ENCODE measurements at places on chromosomes 7 and 10.

- no peak for DNase-seq
These were observed 28.3 kb upstream of the SVOPL start for GRCh38 chr7:138729444-138729843.

DNA sequence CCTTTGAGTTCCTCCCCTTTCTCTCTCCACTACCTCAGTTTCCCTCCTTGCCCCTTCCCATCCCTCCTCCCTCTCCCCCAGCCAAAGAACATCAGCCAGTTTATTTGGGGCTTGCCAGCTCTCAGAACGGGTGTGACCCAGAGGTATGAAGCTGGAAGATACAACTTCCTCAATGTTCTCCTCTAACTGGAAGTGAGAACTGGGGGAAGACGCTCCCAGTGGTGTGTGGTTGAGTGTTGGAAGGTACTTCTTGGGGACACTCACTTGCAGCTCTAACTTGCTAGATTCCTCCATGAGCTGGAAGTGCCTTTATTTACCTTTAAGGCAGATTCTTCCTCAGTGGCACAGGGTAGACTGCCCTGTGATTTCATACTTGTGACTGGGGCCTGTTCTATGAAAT is 110.5 kb upstream of the HABP2 start:
- DNase-seq, result no peak

- no peak for DNase-seq
These were observed 5.8 kb downstream of the KIAA1217 start for GRCh38 chr10:24214762-24215161.

GRCh38 chr7:132179080-132179430 is 397.2 kb downstream of the PLXNA4 start:
- no peak for DNase-seq

- no peak for DNase-seq
These were observed 535.6 kb downstream of the CNTNAP2 start for GRCh38 chr7:146652176-146652575.

DNA sequence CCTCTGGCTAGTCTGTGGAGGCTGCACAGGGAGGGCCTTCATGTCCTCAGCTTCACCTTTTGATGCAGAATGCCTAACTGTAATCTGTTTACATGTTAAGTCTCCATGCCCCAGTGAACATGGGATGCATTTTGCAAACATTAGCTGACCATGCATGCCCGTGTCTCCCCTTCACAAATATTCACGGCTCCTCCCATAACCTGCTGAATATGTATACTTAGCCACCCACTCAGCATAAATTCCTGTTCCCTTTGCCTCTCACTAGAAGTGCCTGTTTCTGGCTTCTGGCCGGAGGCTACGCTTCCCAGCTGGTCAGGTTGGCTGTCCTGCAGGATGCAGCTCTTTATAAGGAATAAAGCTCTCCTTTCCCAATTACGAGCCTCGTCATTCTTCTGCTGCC is 552.7 kb downstream of the DNAJB6 start:
- DNase-seq, result no peak

DNA sequence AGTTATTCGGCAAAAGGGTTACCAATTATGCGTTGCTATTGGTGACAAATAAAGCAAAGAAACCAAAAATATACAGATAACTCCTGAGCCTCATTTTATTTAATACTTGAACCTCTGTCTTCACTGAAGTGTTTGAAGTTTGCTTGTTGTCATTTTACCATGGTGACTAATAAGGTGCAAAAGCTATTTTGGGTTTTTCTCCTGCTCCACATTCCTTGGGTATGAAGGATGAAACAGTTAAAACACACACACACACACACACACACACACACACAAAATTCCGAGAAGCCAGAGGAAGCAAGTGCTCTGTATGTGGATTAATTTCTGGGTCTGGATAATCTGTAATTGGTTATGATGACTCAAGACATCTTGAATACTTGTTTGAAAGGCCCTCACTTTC is 246.5 kb downstream of the COBL start:
- DNase-seq, result no peak

DNA sequence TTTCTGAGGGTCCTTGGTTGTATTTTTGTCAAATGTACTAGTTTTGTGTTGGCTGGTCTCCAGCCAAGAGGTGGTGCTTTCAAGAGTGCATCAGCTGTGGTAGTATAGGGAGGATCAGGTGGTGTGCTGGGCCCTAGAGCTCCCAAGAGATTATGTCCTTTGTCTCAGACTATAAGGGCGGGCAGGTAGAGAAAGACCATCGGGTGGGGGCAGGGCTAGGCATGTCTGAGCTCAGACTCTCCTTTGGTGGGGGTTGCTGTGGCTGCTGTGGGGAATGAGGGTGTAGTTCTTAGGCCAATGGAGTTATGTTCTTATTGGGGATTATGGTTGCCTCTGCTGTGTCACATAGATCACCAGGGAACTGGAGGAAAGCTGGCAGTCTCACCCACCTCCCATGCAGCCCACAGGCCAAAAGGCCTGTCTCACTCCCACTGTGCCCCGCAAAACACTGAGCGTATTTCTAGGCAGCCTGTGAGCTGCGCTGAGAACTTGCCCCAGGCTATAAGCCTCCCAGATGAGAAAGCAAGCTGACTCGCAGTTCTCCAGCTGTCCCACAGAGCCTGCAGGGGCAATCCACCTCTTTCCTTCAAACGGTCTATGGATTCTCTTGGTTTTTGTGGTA is 1066.7 kb downstream of the GRM8 start:
- no peak for DNase-seq

GRCh38 chr10:119246862-119247549 is 39.6 kb downstream of the GRK5 start:
- no peak for DNase-seq

DNA sequence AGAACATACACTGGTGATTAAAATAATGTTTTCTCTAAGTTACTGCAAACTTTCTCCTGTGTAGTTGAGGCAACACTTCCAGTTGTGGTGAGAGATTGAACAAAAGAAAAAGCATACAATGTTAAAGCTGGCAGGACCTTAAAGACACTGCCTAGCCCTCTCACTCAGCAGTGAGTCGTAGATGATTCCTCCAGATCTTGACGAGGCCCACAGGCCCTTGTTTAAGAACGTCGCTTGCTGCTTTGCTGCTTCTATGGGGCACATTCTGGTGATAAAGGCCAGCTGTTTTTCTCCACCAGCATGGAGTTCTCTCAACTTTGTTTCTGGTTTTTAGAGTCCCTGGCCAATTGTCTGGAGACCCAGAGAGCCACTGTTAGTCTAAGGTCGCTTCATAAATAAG is 2.8 kb upstream of the DENND11 start:
- DNase-seq, result no peak

Data from GM10248 (cell line).